ENCODE measurements at places on chromosomes 5 and 9.

GRCh38 chr9:7089406-7090193, 331.8 kb downstream of the KDM4C start:
- DNase-seq, result no peak

DNA sequence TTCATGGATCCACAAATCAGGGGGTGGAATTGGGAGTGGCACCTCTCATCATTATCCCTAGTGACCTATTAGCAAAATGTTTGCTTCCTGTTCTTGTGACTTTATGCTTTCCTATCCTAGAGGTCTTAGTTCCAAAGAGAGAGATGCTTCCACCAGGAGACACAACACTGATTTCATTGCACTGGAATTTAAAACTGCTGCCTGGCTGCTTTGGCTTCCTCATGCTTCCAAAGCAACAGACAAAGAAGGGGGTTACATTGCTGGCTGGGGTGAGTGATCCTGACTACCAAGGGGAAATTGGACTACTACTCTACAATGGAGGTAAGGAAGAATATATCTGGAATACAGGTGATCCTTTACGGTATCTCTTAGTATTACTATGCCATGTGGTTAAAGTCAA, 69.2 kb upstream of the SH3GL2 start:
- no peak for DNase-seq

DNA sequence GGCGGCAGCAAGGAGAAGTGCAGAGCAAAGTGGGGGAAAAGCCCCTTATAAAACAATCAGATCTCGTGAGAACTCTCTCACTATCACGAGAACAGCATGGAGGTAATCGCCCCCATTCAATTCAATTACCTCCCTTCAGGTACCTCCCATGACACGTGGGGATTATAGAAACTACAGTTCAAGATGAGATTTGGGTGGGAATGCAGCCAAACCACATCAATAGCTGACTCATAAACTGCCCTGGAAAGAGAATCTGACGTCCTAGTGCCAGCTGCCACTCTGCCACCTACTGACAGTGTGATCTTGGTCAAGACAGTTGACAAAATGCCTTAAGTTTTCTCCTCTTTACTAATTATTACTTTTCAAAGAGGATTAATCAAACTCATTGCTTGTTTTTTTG, 128.3 kb downstream of the GPBP1 start:
- DNase-seq, result no peak

GRCh38 chr9:129027685-129028191, 393 bp downstream of the SH3GLB2 start:
- DNase-seq, result peak; percentile 60

DNA sequence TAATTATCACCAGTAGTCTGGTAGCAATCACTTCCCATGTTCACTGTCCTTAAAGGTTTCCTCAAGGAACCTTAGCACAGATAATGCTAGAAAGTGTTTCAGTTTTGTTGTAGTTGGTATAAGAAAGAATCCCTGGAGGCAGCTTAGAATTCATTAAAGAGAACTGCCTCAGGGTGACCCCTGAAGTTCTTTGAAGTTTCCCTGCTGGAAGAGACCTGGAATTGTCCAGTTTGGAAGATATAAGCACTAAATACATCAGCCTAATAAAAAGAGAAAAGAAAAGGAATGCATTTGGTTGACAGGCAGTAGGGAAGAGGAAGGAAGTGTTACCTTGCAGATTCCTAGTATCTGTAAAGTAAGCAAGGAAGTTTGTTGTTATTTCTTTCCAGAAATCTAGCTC, 999.6 kb upstream of the DMAC1 start:
- DNase-seq, result no peak

DNA sequence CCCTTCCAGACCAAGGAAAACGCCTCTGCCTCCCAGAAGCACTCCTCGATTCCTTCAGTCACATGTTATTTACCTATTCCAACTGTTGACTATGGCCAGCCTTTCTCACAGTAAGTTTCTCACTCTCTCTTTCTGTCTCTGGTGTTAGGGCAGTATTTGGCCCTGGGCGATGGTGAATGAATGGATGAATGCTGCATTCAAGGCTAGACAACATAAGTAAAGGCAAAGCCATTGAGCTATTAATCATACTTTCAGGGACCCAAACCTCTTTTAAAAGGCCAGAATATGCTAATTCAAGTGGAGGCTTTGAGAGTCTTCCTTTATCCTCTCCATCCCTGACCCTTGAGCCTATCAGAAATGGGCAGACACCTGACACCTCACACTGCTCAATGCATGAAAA, 78.5 kb downstream of the SEC61B start:
- DNase-seq, result no peak

GRCh38 chr9:77014597-77015263, 4.7 kb upstream of the FOXB2 start:
- no peak for DNase-seq

DNA sequence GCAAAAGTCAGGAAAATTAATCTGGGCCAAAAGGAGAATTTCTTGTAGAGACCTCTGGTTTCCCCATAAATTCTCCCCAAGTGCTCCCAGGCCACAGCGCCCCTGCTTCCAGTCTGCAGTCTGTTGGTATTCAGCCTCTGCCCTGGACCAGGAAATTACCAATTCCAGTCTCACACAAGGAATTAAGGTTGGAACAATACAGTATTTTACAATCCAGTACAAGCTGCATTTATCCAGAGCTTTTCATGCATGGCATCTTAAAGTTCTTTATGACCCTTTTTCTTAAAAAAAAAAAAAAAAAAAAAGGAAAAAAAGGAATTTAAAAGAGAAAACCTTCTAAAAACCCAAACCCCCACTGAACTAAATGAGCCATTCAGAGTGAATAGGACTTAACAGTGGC, 139.6 kb upstream of the RANBP3L start:
- no peak for DNase-seq

DNA sequence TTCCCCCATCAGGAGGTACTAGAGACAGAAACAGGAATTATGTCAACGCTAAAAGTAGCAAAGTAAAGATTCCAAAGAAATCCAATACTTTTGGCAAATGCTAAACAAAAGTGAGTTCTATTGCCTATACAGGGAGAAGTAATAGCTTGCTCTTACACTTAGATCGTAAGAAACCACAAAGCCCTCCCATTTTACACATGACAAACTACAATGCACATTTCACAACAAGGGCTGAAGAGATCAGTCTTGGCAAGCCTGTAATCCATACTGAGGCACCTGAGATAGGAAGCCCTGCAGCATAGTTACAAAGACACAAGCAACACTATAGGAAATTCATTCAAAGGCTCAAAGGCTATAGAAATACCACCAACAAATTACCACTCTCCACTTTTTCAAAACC, 7.7 kb downstream of the HNRNPK start:
- no peak for DNase-seq

DNA sequence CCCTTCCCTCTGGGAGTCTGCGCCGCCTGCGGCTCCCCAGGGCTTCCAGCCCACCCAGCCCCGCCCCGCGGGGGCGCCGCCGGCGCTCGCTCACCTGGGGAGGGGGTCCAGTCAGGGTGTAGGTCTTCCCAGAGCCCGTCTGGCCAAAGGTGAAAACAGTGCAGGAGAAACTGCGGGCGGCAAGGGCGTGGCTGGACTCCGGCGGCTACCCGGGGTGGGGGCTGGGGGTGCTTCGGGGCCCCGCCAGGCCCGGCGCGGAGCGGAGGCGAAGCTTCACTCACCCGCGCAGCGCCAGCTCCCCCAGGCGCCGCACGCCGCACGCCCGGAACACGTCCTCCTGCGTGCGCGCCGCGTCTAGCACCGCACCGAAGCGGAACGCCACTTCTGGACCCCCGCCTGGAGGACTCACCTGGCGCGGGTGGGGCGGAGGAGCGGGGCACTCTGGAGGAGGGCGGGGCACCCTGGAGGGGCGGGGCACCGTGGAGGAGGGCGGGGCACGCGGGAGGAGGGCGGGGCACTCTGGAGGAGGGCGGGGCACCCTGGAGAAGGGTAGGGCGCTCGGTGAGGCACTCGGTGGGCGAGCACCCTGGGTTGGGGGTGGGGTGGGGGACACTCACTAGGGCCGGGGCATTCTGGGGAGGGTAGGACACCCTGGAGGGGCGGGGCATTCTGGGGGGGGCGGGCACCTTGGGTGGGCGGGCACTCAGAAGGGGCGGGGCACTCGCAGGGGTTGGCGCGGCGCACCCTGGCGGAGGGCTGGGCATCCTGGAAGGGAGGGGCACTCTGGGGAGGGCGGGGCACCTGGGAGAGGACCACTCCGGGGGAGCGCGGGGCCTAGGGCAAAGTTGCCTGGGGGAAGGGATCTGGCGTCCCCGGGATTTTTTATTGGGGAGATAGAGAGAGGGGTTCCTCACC, 814 bp downstream of the KIF12 start:
- no peak for DNase-seq

DNA sequence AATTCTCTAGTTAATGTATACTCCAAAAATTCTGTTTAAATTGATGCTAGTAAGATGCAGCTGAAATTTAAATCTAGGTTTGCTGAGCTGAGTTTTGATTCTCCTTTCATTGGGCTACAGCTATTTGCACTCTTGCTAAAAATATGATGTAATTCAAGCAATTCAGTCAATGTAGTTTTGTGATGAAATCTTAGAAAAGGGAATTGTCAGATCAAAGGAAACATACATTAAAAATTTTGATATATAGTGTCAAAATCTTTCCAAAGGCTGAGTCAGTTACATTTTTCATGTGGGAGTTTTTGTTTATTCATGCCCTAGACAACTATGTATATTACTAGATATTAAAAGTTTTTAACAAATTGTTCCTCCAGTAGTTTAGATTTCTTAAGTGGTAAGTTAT, 334.9 kb upstream of the DAB2 start:
- DNase-seq, result no peak

DNA sequence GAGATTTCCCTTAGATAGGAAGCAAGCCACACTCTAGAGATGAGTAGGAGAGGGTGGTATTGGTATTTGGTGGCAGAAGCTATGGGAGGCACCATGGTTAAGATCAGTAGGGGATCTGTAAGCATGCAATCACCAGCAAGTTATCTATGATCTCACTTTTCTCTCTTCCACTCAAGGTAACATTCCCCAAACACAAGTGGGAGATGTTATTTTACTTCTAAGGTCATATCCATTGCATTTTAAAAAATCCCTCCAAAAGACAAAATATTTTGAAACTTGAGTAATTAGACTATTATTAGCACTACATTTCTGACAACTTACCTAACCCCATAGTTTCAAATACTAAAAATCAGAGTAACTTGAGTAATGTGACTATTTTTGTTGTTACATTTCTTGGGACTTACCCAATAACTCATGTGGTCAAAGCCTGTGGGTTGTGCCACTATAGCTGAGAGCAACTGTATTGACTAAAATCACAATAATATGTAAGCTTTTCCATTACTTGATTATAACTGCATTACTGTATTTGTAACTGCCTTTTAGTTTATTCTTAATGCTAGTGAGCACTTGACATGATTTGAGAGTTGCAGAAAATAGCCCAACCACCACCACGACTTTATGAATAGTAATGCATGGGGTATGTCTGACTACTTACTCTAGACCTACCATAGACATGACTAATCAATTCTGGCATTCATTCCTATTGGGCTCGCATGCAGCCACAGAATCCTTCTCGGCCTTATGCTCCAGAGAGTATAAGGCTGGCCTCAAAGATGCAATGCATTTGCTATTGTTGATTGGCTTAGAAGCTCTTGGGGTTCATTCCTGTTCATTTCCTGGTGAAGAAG, 264.7 kb downstream of the TRIM32 start:
- no peak for DNase-seq

DNA sequence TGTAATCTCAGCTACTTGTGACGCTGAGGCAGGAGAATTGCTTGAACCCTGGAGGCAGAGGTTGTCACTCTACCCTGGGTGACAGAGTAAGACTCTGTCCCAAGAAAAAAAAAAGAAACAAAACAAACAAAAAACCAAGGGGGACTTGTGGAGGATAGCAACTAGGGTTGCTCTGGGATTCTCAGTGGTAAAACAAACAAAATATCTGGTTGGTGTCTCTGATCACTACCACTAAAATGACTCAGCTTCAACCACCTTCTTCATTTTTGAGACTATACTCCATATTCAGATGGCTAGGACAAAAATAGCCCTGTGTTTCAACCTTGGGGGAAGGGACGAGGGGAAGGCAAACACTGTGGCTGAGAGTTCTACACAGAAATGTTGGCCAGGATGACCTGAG, 110.3 kb downstream of the ARRDC3 start:
- no peak for DNase-seq

DNA sequence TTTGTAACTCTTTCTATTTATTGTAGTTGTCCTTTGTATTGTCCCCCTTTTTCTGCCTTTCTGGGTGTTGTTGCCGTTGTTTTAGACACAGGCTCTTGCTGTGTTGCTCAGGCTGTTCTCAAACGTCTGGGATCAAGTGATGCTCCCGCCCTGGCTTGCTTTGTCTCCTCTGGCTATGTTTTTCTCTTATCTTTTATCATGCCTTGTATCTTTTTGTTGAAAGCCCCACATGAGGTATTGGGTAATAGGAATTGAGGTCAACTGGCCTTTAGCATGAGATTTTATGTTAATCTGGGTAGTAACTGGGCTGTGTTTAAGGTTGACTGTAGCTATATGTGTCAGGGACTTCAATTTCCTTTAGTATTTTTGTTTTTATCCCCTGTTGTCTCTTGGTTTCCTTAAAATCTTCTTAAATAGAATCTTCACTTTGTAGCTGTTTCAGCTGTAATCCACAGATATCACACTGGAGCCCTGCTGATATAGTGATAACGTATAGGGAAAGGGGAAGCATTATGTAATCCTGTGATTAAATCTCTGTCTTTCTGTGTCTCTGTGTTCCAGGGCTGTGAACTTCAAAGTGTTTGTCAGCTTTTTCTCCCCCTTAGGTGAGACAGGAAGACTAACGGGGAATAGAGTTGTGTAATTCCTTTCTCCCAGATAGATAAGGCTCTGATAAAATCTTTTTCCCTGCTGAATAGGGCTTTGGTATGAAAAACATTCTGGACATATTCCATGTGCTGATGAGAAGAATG, 25.9 kb upstream of the CACNA1B start:
- DNase-seq, result peak; percentile 56

- no peak for DNase-seq
Measured at GRCh38 chr5:98723061-98723460, 50.4 kb upstream of the RGMB start.

GRCh38 chr9:111891910-111892499, 4.6 kb upstream of the UGCG start:
- no peak for DNase-seq

GRCh38 chr9:105114964-105115728, 129.3 kb upstream of the SLC44A1 start:
- DNase-seq, result no peak

Data from SK-N-DZ (cell line).